H9 (cell line): ENCODE measurements at places on chromosomes 13 and 19. TPM values are rescaled to one million over a fixed set of nuclear protein-coding genes. Genes with fewer than 3 reads are reported as not detected.

PALM gene
- 18.5 and 23.6 TPM in 2 replicates for total RNA-seq

PRR20A gene
- total RNA-seq = not detected in 2 replicates

ZNF816 gene
- 14.0 and 15.1 TPM in 2 replicates for total RNA-seq

RASA3 gene
- 11.7 and 12.3 TPM in 2 replicates for total RNA-seq

ACTMAP gene
- total RNA-seq = 27.7 and 31.5 TPM in 2 replicates

NALCN gene
- 0.09 and 0.26 TPM in 2 replicates for total RNA-seq

TJP3 gene
- 27.3 and 27.9 TPM in 2 replicates for total RNA-seq

PEX11G gene
- total RNA-seq = 2.4 and 2.8 TPM in 2 replicates

TRPC4 gene
- 18.9 and 19.0 TPM in 2 replicates for total RNA-seq

CYP2A7 gene
- not detected in 2 replicates for total RNA-seq

MYO1F gene
- total RNA-seq = 1.0 and 1.2 TPM in 2 replicates

FRY gene
- 4.8 and 5.2 TPM in 2 replicates for total RNA-seq

SIGLEC7 gene
- total RNA-seq = not detected in 2 replicates

ZNF433 gene
- 1.9 and 2.4 TPM in 2 replicates for total RNA-seq

CDK8 gene
- total RNA-seq = 16.2 and 18.1 TPM in 2 replicates

DNA sequence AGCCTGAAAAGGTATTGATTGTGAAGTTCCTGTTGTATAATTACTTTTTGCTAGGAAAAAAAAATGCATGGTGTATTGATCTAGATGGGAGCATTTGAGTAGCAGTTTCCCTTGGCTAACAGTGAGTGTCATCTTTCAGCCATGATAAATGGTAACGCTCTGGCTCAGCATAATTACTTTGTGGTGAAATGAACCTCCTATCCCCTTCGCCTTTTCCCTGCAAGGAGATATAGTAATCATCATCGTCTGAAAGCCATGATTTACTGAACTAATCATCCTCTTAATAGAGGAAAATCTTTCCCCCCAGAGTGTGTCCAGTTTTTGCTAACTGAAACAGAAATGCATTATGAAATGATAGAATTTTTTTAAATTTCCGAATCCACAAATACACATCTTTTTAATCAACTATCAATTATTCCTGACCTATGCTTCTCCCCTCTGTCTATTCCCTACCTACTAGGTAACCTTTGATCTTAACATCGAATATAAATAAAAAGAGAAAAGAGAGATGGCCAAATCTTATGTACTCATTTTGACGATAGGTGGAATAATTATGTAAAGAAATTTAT, 88.7 kb downstream of the MAB21L1 start:
- no peak for DNase-seq

GRCh38 chr19:18473003-18473705, 35.2 kb upstream of the ISYNA1 start:
- DNase-seq = no peak

DNA sequence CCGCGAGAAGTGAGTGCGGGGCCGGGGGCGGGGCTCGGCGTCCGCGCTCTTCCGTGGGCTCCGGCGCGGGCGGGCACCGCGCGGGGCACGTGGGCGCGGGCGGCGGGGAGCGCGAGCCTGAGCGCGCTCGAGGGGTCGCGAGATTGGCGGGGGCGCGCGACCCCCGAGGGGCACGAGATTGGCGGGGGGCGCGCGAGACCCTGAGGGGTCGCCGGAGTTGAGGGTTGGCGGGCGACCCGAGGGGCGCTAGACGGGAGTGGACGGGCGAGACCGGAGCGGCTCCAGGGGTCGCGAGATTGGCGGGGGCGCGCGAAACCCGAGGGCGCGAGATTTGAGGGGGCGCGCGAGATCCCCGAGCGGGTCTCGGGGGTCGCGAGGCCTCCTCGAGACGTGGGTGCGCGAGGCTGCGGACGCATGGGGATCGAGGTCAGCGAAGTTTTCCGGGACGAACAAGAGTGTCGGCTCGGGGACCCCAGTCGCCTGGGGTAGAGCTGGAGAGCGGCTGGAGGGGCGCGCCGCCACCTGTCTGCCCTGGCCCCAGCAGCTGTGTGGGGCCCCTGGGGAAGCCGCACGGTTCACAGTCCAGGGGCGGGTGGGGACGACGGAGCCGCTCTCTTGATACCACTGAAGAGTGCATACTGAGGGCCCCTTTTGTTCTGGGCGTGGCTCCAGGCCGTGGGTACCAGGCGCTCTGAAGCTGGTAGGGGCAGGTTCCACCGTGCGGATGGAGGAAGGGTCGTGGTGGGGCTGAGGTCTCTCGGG, 682 bp downstream of the SSBP4 start:
- no peak for DNase-seq

GRCh38 chr19:21328406-21328805, 804 bp downstream of the ZNF708 start:
- DNase-seq = no peak

DNA sequence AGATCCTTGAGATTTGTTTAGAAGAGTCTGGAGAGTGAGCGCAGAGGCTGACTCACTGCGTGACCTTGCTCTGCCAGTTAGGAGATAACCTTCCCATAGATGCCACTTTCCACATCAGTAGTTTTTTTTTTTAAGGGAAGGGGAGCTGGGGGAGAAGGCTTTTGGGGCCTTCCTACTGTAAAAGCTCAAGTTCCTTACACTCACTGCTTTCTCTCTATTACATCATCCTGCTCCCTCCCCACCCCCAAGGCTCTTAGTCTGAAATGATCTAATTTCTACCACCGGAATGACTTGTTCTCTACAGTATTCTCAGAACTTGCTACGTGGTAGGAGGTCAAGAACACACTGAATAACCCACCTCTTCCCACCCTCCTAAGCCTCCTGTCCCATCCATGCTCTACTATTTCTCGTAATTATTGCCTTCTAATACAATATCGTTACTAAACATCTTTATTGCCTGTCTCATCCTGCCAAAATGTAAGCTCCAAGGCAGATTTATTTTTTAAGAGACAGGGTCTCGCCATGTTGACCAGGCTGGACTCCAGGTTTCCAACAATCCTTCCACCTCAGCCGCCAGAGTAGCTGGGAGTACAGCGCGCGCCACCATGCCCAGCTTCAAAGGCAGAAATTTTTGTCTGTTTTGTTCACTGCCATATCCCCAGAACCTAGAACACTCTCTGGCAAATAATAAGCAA, 1.2 kb downstream of the LONP1 start:
- no peak for DNase-seq

DNA sequence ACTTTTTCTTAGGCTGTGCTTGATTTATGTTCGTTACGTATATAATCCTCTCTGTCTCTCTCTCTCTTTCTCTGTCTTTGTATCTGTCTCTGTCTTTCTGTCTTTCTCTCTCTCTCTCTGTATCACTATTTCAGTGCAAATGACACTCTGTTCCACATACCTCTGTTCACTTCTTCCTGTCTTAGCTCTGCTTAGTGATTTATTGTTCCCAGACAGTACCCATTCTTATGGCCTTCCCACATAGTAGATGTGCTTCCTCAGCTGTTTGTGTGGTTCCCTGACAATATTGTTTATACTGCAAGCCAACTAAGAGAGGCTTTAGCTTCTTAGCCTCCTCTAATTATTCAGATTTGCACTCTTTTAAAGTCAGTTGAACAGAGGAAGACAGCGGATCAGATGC, 1244.2 kb downstream of the DIAPH3 start:
- DNase-seq = no peak

DNA sequence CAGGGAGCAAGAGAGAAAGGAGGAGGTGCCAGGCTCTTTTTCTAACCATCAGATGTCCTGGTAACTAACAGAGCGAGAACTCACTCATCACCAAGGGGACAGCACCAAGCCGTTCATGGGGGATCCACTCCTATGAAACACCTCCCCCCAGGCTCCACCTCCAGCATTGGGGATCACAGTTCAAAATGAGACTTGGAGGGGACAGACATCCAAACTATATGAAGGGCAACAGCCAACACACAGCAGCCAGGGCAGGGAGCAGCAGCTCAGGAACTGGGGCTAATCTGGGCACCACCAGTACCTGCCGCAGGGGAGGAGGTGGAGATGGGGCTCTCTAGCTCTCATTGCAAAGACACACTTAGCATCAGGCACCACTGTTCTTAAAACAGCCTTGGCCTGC, 34.3 kb upstream of the VSTM2B start:
- DNase-seq = no peak

DNA sequence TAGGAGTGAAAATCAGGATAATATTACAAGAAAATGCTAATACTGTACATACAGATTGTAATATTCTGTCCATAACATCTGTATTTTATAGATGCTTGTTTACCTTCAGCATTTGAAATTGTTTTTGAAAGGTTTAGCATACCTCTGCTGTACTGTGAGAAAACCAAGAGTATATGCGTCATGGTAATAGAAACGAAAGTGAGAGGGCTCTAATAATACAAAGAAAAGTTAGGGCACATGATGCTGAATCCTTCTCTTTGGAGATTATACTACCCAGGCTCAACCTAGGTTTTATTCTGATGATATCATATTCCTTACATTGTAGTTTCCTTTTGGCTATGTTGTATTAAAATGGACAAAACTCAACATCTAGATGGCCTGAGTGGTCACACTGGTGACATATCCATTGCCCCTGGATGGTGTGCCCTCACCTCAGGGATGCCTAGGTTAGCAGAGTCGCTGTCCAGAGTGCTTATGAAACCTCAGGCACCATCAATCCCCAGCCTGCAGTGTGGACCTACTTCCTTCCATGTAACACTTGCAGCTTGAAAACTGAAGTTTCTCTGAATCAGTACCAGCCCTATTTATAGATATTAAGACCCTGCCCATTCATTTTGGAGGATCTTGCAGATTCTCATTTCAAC, 253.7 kb downstream of the KCTD12 start:
- DNase-seq = peak; percentile 27

DNA sequence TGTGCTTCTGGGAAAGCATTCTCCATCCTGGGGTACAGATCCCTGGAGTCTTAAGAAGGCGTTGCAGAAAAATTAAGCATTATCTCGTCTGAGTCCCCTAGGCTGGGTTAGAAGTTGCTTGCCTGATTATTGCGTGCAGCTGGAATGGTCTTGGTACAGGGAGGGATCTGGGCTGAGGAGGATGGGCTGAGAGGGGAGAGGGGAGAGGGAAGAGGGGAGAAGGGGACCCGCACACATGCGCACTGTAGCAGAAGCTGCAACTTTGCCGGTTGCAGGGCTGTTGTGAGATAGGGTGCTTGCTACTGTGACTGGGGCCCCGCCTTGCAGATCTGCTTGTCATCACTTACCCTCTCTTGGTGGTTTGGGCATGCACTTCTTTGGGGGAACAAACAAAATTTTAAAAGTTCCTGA, 316.8 kb downstream of the DLEU7 start:
- DNase-seq = no peak

DNA sequence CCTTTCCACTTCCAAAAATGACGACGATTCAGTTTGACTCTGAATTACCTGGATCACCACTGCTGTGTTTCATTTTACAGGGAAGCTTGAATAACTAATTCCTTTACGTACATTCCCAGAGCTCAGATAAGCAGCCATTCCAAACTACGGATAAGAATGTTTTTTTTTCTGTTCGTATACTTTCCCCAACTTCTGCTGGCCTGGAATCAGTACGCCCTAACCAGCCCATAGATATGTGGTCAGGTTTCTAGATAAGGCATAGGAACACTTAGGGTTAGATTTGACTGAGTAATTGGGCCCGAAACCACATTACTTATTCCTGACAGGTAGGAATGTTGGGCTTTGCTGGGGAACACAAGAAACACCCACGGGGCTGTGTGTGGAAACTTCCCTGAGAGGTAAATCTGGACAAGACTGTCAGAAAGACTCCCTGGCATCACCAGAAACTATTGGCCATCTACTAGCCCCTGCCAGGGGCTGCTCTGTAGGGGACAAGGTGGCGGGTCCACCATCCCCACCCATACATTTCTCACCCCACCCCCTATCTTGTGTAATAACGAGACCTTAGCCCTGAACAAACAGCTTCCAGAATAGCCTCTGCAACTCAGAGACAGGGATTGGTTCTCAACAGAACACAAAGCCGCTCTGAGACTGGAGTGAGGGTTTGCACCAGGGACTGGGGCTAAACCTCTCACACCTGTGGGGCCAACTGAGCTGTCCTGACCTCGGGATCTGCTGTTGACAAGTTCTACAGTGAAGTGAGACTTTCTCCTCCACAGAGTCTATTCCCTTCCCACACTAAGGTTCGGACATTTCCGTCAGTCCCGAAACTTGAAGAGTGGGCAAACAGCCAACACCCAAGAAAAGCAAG, 15.6 kb downstream of the RHPN2 start:
- DNase-seq = no peak

DNA sequence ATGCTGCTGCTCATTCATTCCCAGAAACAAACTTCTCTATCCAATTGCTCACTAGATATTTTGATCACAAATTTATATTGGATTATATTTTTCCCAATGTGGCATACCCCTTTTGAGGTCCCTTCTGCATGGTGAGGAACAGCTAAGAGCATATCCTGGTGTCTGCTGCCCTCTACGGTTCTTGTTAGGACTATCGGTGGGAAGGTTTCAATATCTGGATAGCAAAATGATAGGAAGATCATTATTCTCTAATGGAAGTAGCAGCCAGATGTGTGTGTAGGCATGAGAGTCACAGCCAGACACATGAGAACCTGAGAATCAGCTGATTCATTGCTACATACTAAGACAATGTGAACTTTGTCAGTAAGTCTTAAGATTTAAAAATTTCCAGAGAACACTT, 1422.4 kb upstream of the MIR17HG start:
- no peak for DNase-seq

GRCh38 chr13:99289271-99289670, 17.9 kb downstream of the GPR183 start:
- no peak for DNase-seq

DNA sequence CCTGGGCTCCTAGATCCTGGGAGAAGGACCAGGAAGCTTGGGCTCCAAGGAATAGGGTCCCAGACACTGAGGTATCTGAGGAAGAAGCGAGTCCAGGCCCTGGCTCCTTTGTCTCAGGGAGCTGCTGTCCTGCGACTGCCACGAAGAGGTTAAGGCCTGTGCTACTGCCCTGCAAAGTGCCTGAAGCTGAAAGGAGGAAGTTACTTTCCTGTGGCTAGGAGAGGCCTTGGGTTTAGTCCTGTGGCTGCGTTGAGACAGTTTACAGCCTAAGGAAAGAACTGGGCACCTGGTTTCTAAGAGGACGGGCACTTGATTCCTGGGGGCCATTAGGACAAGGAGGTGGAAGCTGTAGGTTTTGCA, 2.8 kb downstream of the MYADM start:
- DNase-seq = no peak

- DNase-seq = no peak
Observed at GRCh38 chr13:113031465-113031864, 62.5 kb downstream of the MCF2L start.

DNA sequence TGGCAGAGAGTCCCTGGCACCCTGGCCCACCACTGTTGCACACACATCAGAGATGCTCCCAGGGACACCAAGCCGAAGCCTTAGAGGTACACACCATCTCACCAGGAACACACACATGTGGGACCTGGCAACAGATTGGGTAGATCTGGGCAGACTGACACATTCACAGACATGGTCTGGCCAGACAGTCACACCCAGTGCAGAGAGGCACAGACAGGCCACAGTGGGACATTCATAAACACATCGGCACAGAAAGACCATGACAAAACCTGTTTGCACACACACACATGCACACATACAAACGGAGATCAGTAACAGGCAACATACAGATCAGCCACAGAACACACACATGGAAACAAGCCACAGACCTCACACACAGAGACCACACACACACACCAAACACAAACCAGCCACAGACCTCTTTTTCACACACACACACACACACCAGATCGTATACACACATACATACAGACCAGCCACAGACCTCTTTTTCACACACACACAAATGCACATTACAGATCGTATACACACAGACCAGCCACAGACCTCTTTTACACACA, 6.3 kb upstream of the JUNB start:
- DNase-seq = no peak

- DNase-seq = no peak
Observed at GRCh38 chr13:66076417-66076816, 1153.7 kb downstream of the PCDH9 start.

- DNase-seq = no peak
Observed at GRCh38 chr19:49883094-49883493, 5.6 kb downstream of the TBC1D17 start.

- no peak for DNase-seq
Observed at GRCh38 chr13:48580896-48581295, 48.0 kb upstream of the RCBTB2 start.
